ENCODE measurements at places on chromosomes 11 and 22.

DNA sequence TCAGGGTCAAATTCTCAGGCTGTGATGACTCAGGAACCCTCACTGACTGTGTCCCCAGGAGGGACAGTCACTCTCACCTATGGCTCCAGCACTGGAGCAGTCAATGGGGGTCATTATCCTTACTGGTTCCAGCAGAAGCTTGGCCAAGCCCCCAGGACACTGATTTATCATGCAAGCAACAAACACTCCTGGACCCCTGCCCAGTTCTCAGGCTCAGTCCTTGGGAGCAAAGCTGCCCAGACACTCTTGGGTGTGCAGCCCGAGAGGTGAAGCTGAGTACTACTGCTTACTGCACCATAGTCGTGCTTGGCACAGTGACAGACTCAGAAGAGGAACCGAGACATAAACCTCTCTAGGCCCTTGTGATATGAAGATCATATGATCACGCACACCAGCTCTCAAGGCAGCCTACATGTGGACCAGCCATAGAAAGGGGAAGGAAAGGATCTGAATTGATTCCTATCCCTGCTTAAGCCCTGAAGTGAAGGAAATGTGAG is 58.2 kb downstream of the ZNF280B start:
- DNase-seq, result no peak

DNA sequence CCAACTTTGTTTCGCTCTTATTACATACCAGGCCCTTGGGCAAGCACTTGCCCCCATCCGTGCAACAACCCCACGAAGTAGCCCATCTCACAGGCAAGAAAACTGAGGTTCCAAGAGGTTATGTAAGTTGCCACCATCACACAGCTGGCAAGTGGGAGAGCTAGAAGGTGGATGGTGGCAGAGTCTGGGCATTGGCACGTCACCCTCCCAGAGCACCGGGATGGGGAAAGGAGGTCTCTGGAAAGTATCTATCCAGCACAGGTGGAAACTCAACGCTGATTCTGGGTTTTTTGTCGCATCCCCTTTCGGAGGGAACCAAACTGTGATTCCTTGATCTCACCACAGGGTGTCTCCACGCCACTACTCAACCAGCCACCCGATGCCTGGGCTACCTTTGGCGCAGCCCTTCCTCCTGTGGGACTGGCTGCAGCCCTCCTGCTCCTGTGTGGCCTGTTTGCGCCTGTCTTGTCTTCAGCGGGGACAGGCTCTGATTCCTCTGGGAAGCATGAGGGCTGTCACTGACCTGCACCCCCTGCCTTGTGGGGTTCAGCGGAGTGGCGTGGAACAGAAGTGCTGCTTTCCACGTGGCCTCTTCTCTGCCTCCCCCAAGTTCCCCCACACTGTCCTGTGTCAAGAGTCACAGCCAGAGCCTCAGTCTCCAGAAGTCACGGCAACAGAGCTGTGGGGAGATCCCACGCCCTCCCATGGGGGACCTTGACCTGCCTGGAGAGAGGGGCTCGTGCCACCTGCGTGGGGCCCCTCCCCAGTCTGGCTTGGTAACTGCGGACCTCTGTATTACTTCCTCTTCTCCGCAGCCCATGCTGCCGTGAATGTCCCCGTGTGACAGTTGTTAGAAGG is 34.4 kb upstream of the TRIM29 start:
- peak; percentile 12 for DNase-seq

DNA sequence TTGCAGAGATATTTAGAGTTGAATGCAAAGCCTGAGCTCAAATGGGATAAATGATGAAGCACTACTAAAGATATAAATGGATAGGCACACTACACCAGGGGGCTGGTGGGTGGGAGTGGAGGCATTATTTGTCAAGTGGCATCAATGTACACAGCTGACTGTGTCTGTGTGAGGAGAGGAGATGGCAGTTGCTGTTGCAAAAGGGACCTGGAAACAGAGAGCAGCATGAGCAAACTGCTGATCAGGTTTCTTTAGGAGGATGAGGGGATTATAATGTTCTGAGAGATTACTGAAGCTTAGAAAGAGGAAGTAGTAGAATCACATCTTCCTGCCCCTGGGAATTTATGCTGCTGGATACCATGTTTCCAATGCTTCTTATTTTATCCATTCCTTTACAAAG is 39.4 kb upstream of the LIN7C start:
- DNase-seq, result no peak

DNA sequence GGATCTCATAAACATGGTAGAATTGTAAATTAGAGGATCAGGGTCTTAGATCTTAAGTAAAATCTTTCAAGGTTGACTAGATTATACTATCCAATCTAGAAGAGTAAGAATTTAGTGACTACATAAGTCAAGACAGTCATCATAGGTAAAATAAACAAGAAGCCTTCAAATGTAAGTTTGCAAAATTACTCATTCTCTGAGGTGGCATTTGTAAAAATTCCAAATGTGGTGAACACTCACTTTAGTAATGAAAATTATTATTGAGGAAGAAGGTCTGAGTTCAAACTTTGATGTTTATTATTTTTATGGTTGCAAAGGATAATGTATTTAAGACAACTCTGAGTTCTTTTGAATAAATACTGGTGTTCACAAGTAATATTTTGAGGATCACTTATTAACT is 4.6 kb downstream of the HYLS1 start:
- DNase-seq, result no peak

GRCh38 chr11:36019722-36020121 is 75.9 kb downstream of the LDLRAD3 start:
- DNase-seq, result no peak

- no peak for DNase-seq
Measured at GRCh38 chr22:27843441-27843840, 41.9 kb upstream of the MN1 start.

GRCh38 chr11:24253237-24253760 is 243.6 kb upstream of the LUZP2 start:
- no peak for DNase-seq

DNA sequence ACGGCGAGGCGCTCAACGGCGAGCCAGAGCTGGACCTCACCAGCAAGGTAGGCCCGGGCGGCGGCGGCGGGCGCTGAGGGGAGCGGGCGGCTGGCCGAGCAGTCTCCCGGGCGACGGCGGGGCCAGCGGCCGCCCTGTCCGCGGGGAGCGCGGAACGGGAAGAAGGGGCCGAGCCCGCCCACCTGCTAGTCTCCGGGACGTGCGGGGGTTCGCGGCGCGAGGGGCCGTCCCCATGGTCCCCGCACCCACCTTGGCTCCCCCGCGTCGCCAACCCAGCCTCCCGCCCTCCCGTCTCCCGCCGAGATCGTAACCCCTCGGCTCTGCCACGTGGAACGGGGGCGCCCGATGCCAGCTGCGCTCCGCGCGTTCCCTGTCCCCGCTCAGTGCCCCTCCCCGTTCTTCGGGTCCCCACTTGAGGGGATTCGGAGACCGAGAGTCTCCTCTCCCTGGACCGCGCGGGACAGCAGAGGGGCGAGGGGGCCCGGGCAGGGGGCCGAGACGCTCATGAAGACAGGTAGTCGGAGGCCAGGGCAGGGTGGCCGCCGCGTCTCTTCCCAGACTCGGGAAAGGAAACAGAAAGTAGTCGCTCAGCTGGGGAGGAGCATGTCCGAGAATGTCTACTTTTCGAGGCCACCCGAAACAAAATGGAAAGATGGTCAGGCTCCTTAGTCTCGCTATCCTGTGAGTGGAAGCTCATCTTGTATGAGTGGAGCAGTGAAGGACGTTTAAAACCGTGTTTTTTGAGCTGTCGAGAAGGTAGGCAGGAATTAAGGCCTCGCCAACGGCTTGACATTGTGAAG is 557 bp downstream of the GTPBP1 start:
- DNase-seq, result peak; percentile 30

DNA sequence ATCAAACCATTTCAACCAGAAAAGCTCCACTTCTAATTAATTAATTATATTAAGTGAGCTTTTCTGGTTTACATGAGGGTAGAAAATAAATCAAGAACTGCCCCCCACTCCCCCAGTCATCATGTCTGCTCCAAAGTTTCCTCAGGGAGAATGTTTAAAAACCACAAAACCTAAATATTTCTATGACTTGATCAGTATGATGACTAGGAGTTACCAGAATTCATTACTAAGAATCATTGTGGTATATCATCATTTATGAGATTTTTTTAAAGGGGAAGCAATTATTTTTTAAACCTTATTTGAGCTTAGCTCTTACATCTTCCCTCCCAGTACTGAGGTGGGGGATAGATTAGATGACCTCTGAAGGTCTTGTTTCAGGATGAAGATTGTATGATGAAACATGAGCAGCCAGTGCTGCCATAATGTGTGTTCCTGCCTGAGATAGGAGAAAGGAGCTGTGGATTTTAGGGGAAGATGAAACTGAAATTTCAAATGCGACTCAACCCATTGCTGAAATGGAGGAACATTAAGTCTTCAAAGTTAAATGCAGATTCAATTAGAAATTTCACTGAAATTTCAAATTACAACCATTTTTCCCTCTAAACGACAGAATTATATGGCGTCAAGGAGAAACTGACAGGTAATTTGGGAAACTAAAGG is 401.3 kb upstream of the CADM1 start:
- DNase-seq, result no peak

DNA sequence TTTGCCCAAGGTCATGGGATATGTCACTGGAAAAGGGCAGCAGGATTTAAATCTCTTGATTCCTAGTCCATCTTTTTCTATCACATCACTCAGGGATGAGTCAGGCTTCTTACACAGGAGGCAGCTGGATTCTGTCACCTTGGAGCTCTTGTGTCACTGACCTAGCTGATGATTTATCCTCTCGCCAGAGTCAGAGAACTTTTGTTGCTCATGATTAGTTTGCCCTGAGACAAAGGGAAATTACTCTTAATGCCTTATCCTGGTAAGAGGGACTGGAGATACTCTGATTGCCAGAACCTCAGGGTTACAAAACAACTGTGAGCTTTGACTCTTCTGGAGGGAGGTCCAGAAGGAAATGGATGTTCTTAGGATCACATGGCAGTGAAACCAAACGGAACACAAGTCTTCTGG is 10.1 kb downstream of the COA4 start:
- no peak for DNase-seq

GRCh38 chr11:64504999-64505398 is 86.0 kb upstream of the SLC22A12 start:
- DNase-seq, result no peak

DNA sequence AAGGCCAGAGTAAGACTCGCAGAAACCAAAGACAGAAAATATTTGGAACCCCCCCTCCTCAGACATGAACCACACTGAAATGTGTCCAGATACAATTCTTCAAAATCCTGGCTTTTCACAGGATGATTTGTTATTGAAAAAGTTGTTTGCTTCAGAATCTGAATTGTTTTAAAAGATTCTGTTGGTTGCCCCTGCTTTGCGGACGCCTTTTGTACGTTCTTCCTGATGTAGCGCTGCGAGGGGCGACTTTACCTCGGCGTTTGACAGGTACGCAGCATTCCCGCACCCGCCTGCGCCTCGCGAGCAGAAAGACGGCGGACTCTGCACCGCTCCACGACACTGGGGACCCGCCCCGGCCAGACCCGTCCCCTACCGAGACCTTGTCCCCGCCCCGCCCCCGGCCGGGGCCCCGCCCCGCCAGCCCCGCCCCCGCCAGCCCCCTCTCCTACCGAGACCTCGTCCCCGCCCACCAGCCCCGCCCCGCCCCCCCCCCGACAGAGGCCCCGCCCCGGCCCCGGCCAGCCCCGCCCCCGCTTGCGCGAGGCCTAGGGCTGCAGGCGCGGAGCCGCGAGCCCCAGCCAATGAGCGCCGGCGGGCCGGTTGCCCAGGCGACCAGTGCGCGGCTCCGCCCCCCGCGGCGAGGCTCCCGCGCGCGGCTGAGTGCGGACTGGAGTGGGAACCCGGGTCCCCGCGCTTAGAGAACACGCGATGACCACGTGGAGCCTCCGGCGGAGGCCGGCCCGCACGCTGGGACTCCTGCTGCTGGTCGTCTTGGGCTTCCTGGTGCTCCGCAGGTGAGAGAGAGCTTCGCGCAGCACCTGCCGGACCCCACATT is at the start of gene GLB1L2:
Gene GLB1L2 (plus strand): TSS at position 635 of the 835 bp plus-strand sequence. CDS start 74 bp downstream, at position 709.
- peak; percentile 68 for DNase-seq

- DNase-seq, result no peak
Measured at GRCh38 chr11:130710497-130711012, 205.7 kb downstream of the SNX19 start.

GRCh38 chr11:64163951-64164350 is 2.0 kb downstream of the MACROD1 start:
- no peak for DNase-seq

DNA sequence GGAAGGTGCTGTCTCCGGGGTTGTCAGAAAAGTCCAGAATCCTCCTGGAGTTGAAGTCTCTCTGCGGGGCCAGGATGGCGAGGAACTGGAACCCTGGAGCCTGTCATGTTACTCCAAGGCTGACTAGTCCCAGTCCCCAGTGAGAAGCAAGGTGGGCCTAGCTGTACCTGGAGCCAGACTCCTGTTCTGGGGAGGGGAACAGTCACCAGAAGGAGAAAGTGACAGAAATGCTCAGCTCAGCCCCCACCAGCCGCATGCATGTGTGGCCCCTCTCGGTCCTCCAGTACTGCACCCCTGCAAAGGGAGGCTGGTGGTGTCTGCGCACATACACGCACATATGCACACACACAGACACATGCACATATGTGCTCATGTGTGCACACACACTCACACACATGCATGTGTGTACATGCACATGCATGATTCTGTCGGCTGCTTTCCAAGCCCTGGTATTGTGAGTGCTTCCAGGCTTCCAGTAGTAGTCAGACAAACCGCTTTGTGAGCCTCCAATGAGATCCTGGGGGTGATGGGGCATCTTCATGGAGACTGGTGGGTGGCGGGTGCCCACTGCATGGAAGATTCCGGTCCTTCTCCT is 54.3 kb downstream of the RTL6 start:
- DNase-seq, result no peak

GRCh38 chr11:81673001-81673400 is 1060.7 kb downstream of the FAM181B start:
- DNase-seq, result no peak

DNA sequence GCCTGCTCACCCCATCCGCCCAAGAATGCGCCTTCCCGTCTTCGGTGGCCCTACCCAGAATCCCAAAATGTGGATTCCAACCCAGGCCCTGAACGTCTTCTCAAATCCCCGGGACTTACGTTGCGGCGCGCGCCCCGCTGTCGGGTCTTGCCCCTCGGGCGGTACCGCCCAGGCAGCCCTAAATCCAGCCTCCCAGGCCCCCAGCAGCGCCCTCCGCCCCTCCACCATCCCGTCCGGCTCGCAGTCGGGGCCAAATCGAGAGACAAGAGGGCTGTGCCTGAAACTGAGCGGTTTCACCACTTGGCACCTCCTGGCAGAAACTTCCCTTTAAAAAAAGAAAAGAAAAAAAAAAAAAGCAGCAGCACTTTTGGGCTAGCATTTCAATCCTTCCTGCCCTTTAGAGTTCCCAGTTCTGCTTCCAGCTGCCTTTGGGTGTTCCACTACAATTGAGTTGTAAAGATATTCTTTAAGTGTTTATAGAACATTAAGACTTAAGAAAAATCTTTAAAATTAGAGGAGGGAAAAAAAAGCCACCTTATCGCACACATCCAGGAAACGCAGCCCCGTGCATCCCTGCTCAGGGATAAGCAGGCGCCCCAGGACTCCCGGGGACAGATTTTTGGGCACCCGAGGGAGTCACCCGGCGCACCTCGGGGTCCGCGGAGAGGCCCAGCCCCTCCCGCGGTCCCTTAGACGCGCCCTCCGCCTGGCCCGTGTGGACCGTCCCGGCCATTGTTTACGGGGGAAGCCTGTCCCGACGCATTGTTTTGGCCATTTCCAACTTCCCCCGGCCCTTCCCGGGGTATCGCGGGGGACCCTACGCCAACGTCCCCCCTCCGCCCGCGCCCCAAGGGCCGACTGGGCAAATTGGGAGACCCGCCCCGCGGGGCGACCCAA is 57.6 kb downstream of the KCNJ4 start:
- no peak for DNase-seq

GRCh38 chr11:40202589-40203270 is 1256.7 kb downstream of the LRRC4C start:
- DNase-seq, result no peak

- no peak for DNase-seq
Measured at GRCh38 chr11:25855916-25856315, 476.0 kb upstream of the ANO3 start.

- no peak for DNase-seq
Measured at GRCh38 chr11:7759010-7759409, 37.7 kb downstream of the OR5P2 start.
